ENCODE measurements at places on chromosomes 11 and 22.

DNA sequence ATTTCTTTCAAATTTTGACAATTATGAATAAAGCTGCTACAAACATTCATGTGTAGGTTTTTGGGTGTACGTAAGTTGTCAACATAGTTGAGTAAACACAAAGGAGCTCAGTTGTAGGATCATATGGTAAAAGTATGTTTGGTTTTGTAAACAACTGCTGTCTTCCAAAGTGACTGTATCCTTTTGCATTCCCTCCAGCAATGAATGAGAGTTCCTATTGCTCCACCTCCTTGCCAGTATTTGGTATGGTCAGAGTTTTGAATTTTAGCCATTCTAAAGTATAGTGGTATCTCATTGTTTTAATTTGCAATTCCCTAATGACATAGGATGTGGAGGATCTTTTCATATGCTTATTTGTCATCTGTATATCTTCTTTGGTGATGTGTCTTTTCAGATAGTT is 28.0 kb upstream of the PHOX2A start:
- DNase-seq = no peak

- DNase-seq = no peak
Observed at GRCh38 chr22:17104336-17104935, 16.7 kb downstream of the TMEM121B start.

DNA sequence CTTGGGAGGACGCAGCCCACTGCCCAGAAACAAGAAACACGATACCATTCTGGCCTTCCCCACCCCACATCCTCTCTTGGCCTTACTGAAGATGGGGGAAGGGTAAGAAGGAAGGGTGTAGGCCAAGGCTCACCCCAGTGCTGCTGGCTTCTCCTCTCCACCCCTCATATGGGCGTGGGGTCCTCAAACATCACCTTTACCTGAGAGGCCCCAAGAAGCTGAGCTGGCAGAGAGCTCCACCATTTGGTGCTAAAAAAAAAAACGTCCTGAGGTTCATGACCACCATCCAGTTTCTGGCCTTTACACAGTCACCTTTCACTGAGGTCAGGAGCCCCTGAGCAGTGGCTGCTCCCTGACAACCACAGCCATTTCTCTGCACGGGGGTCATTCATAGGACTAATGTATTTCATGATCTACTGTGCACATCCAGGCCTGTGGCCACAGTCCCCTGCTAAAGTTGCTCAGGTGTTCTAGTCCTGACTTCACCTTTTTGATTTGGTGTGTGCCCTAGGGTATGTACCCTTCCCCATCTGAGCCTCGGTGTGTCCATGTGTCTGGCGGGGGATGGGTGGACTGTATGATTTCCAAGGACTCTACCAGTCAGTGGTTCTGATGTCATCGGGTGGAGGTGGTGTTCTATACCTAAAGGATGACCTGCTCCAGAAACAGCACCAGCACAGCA is 15.1 kb downstream of the RHOG start:
- no peak for DNase-seq

- DNase-seq = no peak
Observed at GRCh38 chr22:20650294-20651207, 123.4 kb upstream of the SERPIND1 start.

- no peak for DNase-seq
Observed at GRCh38 chr22:40449676-40450035, 79.3 kb downstream of the SGSM3 start.

GRCh38 chr11:116638463-116638862 is 134.3 kb downstream of the BUD13 start:
- DNase-seq = no peak

DNA sequence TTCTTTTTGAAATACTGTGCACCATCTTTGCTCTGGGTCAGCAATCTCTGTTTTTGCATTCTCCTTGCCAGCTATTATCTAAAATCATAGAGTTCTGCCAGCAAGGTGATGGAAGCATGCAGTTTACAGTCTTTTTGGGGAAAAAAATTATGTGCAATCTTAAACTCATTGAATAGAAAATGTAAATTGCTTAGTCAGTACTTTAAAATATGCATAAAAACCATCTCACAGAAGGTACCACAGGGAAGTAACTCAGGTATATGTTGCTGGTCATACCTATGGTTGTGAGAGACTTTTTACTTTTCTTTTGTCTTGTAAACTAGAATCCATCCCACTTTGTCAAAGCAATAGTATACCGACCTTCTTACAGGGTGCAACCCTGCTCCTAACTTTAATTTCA is 469.8 kb upstream of the ANO3 start:
- DNase-seq = no peak

DNA sequence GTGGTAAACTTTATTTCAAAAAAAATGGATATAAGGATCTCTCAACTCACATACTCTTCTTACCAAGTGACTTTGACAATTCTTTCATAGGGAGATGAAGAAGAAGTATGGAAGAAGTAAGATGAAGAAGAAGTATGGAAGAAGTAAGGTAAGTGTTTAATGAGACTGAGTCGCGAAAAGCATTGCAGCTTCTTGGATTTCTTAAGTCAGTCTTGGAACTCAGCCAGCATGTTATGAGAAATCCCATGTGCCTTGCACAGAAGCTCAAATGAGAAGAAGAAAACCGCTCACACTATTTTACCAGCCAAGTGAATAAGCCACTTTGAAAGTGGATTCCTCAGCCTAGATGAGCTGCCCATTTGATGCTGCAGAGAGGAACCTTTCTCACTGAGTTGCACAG is 332.0 kb upstream of the CCDC179 start:
- DNase-seq = no peak

- no peak for DNase-seq
Observed at GRCh38 chr11:9008011-9008550, 4.3 kb upstream of the NRIP3 start.

- DNase-seq = no peak
Observed at GRCh38 chr11:126880872-126881271, 119.7 kb downstream of the KIRREL3 start.

DNA sequence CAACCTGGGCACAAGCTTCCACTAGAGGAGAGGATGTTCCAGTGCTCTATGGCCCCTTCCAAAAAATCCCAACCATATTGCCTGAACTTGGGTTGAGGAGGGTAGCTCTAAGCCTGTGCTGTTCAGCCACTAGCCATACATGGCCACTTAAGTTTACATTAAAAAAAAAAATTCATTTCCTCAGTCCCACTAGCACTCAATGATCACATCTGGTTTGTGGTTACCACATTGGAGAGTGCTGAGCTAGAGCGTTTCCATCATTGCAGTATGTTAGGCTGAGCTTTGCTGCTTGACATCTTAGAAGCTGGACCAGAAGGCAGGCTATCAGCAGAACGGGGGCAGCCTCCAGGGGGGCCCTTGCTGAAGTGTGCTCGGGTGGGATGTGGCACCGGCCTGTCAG is 43.5 kb upstream of the CYP2D6 start:
- no peak for DNase-seq

GRCh38 chr11:30197869-30198268 is 32.9 kb upstream of the FSHB start:
- DNase-seq = no peak

- no peak for DNase-seq
Observed at GRCh38 chr11:78000193-78000592, 5.7 kb upstream of the INTS4 start.

DNA sequence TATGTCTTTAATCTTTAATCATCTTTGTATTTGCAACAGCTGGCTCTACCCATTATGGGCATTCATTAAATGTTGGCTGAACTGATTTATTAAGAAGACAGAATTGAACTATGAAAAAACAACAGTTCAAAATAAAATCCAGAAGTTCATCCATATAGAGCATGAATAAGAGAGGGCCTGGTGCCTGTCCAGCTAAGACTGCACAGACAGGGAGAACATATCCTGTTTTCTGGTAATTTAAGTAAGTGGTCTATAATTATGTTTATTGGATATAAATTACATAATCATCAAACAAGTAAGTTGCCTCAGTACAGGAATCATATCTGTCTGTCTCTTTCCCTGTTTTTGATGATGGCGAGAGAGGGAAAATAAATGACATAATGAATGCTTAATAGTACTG is 137.2 kb downstream of the RBFOX2 start:
- DNase-seq = no peak

- DNase-seq = peak; percentile 74
Observed at GRCh38 chr22:43883012-43883661, 8.7 kb downstream of the PNPLA5 start.

Data from neuronal stem cell (in vitro differentiated cells).